ENCODE measurements at places on chromosomes 4 and X.

GRCh38 chr4:15348695-15349094 lies 79.1 kb upstream of the C1QTNF7 start:
- DNase-seq: no peak

GRCh38 chr4:143700046-143700415 lies 444 bp downstream of the FREM3 start:
- no peak for DNase-seq

- no peak for DNase-seq
Observed at GRCh38 chr4:141432000-141432712, 204.2 kb upstream of the IL15 start.

DNA sequence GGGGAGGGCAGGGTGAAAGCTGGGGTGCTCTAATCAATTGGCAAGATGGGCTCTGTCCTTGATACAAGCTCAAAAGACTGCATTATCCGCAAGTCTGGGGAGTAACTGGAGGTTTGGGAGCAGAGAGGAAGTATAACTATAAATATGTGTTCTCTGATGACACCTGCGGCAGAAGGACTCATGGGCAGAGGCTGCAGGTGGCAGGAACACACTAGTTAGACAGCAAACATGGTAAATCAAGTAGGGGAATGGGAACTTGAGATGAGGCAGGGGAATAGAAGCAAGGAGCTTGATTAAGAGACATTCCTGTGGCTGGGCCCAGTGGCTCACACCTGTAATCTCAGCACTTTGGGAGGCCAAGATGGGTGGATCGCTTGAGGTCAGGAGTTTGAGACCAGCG lies 30.3 kb downstream of the SH3KBP1 start:
- no peak for DNase-seq

- no peak for DNase-seq
Observed at GRCh38 chr4:106818764-106819163, 217.3 kb downstream of the DKK2 start.

DNA sequence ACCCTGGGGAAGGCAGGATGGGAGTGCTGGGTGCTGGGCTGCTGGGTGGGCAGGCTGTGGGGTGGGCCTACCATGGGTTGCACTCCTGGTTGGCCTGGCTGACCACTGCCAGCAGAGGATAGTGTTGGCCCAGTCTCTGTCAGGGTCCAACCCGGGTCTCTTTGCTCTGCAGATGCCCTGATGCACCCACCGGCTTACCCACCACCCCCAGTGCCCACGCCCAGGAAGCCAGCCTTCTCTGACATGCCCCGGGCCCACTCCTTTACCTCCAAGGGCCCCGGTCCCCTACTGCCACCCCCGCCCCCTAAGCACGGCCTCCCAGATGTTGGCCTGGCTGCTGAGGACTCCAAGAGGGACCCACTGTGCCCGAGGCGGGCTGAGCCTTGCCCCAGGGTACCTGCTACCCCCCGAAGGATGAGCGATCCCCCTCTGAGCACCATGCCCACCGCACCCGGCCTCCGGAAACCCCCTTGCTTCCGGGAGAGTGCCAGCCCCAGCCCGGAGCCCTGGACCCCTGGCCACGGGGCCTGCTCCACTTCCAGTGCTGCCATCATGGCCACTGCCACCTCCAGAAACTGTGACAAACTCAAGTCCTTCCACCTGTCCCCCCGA lies 14.2 kb upstream of the ADD1 start:
- no peak for DNase-seq

- DNase-seq: no peak
Observed at GRCh38 chrX:21781525-21781924, 23.6 kb upstream of the SMPX start.

DNA sequence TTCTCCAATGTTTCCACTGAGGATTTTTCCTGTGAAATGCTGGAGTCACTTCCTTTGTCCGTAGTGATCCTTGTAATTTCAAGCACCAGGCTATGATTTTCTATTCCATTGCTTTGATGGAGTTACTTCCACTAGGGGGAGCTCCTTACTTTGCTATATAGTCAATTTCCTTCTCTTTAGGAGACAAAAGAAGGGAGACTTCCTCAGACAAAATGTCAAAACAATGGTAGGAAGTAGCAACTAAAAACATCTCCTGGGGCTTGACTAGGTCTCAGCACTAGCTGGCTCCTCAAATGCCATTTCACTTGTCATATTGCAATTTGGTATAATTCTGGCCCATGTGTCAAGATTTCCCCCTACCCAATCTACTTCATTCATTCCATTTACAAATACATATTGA lies 24.1 kb downstream of the ZCCHC12 start:
- peak; percentile 32 for DNase-seq

DNA sequence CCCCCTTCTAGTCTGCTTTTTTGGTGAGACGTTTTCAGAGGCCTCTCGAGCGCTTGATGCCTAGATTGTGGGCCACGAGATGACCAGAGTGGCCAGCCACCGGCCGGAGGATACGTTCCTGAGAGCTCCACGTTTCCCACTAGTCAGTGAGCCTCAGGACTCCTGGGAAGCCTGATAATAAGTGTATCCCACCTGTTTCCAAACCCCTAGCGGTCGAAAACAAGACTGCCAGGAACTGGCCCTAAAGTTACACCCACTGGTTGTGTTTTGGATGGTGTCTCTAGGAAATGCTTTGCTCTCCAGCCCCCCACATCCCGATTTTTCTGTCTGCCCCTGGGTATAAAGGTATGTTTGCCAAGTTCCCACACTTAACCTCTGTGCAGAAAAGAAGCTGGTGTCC lies 4.6 kb upstream of the RS1 start:
- DNase-seq: no peak

GRCh38 chrX:123884809-123885408 lies 25.1 kb downstream of the XIAP start:
- DNase-seq: peak; percentile 61

DNA sequence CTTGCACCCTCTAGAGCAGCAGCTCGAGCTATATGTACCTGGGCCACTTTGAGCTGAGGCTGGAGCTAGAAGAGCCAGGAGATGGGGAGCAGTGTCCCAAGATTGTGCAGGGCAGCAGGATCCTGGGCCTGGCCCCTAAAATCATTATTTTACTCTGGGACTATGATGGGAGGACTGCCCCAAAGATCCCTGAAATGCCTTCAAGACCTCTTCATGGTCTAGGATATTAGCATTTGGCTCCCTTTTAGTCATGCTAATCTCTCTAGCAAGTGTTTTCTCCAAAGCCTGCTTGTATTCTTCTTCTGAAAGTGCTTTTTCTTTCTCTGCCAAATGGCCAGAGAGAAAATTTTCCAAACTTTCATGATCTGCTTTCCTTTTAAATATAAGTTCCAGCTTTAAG lies 211.6 kb downstream of the PARM1 start:
- no peak for DNase-seq

DNA sequence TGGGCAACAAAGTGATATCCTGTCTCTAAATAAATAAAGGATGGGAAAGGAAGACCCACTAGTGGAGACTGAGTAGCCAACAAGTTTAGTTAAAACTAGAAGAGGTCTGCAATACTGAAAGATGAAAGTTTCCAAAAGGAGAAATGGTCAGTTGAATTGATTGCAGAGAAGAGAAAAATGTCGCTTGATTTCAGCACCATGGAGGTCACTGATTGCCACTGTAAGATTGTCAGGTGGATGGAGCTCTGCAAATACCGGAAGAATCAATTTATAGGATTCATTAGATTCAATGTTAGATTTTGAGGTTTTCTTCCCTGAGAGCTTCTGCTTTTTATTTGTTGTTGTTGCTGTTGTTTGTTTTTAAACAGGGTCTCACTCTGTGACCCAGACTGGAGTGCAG lies 5.4 kb upstream of the FNIP2 start:
- no peak for DNase-seq

GRCh38 chr4:107034091-107034995 lies 1.8 kb downstream of the DKK2 start:
- no peak for DNase-seq

GRCh38 chrX:15882704-15883539 lies 28.3 kb upstream of the AP1S2 start:
- DNase-seq: no peak

GRCh38 chrX:148874636-148875246 lies 374.3 kb downstream of the AFF2 start:
- DNase-seq: no peak

GRCh38 chrX:109843963-109844751 lies 111.1 kb upstream of the ACSL4 start:
- DNase-seq: no peak

- no peak for DNase-seq
Observed at GRCh38 chr4:113423631-113424030, 337.9 kb downstream of the CAMK2D start.

DNA sequence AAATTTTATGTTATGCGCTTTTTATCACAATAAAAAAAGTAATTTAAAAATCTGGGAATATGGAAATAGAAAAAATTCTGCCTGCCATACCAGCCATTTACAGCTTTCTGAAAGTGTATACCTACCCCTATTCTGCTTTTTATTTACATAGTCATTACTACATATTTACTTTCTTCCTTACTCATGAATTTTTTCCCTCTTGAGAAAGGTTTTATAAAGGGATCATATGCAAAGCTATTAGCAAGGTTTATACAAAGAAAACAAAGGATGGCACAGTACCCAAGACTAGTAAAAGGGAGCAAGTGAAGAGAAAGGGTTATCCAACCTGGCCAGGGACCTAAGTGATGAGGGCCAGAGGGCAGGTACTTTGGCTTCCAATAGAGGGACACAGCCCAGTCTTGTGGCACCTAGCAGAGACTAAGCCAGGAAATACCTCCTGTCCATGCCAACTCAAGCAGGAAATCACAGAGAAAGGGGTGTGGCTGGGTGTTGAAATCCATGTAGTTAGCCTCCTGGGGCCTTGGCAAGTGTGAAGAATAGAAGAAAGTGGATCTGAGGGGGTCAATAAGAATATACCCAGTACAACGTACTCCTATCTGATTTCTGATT lies 207.3 kb upstream of the VEGFC start:
- DNase-seq: no peak

DNA sequence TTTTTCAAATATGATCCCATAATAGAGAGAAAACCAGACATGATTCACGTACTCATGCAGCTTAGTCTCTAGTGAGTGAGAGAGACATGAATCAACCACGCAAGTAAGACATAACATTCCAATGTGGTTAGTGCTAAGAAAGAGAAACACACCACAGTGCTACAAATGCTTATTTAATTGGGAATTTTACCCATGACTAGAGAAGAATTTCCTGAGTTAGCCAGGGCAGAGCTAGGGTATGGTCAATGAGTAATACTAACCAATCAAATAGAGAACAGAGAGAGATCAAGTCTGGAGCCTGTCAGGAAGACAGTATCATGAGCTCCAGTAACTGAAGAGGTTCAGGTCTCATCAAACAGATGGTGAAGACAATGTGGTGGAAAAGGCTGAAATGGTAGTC lies 495.2 kb downstream of the PDGFC start:
- DNase-seq: no peak

- no peak for DNase-seq
Observed at GRCh38 chr4:48722509-48723446, 57.3 kb downstream of the FRYL start.

DNA sequence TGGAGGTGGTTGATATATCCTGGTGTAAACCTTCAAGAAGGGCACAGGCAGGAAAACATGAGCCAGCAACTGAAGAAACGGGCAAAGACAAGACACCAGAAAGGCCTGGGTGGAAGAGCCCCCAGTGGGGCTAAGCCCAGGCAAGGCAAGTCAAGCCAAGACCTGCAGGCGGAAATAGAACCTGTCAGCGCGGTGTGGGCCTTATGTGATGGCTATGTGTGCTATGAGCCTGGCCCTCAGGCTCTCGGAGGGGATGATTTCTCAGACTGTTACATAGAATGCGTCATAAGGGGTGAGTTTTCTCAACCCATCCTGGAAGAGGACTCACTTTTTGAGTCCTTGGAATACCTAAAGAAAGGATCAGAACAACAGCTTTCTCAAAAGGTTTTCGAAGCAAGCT lies 7.2 kb downstream of the ZFP42 start:
- no peak for DNase-seq

GRCh38 chr4:152200511-152201333 lies 335.2 kb downstream of the FBXW7 start:
- DNase-seq: no peak

DNA sequence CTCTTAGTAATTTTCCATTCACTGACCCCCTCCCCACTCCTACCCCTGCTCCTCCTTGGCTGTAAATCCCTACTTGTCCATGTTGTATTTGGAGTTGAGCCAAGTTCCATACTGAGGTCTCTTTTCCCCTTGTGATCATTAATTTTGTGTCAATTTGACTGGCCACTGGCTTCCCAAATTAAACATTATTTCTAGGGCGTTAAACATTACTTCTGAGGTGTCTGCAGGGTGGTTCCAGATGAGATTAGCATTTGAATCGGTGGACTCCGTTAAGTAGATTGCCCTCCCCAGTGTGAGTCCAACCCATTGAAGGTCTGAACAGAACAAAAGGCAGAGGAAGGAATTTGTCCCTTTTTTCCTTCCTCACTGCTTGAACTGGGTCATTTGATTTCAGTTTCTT lies 25.7 kb downstream of the SLC39A8 start:
- DNase-seq: no peak

GRCh38 chrX:19639056-19639455 lies 123.7 kb upstream of the MAP3K15 start:
- DNase-seq: no peak

DNA sequence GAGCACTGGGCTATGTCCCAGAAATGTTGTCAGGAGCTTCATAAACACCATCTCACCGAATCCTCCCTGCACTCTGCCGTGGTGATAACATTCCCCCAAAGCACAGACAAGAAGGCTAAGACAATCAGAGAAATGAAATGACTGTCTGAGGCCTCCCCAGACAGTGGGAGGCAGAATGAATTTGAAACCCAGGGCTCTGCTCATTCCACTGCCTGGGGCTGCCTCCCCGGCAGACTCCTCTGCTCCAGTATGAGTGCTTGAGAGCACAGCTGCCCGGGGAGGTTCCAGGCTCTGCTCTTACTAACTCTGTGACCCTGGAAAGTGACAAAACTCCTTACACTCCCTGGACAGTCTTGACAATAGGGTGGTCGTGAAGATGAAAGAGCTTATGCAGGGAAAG lies 9.7 kb downstream of the FGFBP1 start:
- DNase-seq: no peak

DNA sequence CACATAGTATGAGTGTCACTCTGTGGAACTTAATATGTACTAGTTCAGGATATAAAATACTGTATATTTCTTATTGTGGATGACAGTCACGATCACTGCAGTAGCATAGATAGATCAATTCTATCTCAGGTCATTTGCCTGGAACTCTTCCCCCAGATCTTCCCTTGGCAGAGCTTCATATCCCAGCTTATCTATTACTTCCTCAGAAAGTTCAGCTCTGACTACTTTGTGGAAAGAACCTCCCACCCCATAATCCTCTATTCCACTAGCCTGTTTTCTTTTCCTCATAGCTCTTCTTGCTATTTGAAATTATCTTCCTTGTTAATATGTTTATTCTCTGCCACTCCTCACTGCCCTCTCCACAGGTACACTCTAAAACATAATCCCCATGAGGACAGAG lies 10.9 kb downstream of the FAM241A start:
- no peak for DNase-seq

DNA sequence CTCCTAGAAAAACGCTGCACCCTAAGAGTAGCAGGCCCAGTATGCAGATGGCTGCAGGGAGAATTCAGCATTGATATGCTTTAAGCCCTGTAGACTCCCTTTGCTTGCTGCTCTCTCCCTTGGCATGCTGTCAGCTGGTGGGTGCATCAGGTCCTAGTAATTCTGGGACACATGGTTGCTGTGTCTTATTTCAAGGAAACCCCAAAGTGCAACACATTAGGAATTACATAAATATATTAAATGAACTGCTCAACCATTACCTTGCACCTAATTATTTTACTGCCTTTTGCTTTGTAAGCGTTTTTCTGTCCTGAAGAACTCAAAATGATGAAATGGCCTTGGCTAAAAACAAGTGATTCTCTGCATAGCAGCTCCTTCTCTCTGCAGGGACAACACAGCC lies 516.3 kb downstream of the ZIC3 start:
- DNase-seq: no peak

Data from CD4-positive, alpha-beta T cell treated with Interleukin-4 for 4 hours (primary cell).